ENCODE measurements at places on chromosomes 11 and 22. TPM values are rescaled to one million over a fixed set of nuclear protein-coding genes. Genes with fewer than 3 reads are reported as not detected.

The OR52I2 gene
- not detected for total RNA-seq

The SMIM35 gene
- not detected for total RNA-seq

The MLC1 gene
- 0.10 TPM for total RNA-seq

The KDELR3 gene
- total RNA-seq = 11.8 TPM

The ART1 gene
- total RNA-seq = not detected

The UCP3 gene
- 0.43 TPM for total RNA-seq

The WNT7B gene
- 15.0 TPM for total RNA-seq

The JRKL gene
- total RNA-seq = 4.2 TPM

The SCGB1C1 gene
- not detected for total RNA-seq

The SMARCB1 gene
- 107 TPM for total RNA-seq

The APOL1 gene
- total RNA-seq = 4.0 TPM

The SCUBE1 gene
- total RNA-seq = not detected

The SLC17A6 gene
- total RNA-seq = not detected

The HBB gene
- total RNA-seq = not detected

The NAT10 gene
- 47.1 TPM for total RNA-seq

The GAL3ST1 gene
- total RNA-seq = not detected

The SULT4A1 gene
- total RNA-seq = 0.26 TPM

The CENATAC gene
- total RNA-seq = 12.4 TPM

The ISX gene
- total RNA-seq = not detected

The TSPAN32 gene
- total RNA-seq = 0.30 TPM

The UCP2 gene
- total RNA-seq = not detected

The CCND1 gene
- 617 TPM for total RNA-seq

The OVOL1 gene
- total RNA-seq = not detected

The RTN3 gene
- total RNA-seq = 53.6 TPM

The PYGM gene
- 0.02 TPM for total RNA-seq

The MPZL3 gene
- 1.7 TPM for total RNA-seq

The ANO9 gene
- not detected for total RNA-seq

The CABP7 gene
- total RNA-seq = 0.07 TPM

The MPZL2 gene
- total RNA-seq = 2.6 TPM

The FOLH1 gene
- 0.40 TPM for total RNA-seq

The PKDREJ gene
- not detected for total RNA-seq

The DEFB131B gene
- total RNA-seq = not detected

The MRGPRX4 gene
- total RNA-seq = 3.9 TPM

The OR51B4 gene
- total RNA-seq = 21.5 TPM

The SMTNL1 gene
- not detected for total RNA-seq

The FAM83F gene
- total RNA-seq = 0.03 TPM

The PLAAT2 gene
- not detected for total RNA-seq

The SPDYC gene
- total RNA-seq = not detected

The C11orf52 gene
- not detected for total RNA-seq

The DAGLA gene
- 3.7 TPM for total RNA-seq

The APOBEC3F gene
- total RNA-seq = 1.1 TPM

The PNPLA3 gene
- 4.3 TPM for total RNA-seq

The LDHAL6A gene
- total RNA-seq = not detected

The LIF gene
- 8.8 TPM for total RNA-seq
